Stimulated activated CD8-positive, alpha-beta memory T cell treated with anti-CD3 and anti-CD28 coated beads, Interleukin-4, amount 100 ng/mL, for 4 hours (primary cell): ENCODE measurements at places on chromosomes 4 and X.

DNA sequence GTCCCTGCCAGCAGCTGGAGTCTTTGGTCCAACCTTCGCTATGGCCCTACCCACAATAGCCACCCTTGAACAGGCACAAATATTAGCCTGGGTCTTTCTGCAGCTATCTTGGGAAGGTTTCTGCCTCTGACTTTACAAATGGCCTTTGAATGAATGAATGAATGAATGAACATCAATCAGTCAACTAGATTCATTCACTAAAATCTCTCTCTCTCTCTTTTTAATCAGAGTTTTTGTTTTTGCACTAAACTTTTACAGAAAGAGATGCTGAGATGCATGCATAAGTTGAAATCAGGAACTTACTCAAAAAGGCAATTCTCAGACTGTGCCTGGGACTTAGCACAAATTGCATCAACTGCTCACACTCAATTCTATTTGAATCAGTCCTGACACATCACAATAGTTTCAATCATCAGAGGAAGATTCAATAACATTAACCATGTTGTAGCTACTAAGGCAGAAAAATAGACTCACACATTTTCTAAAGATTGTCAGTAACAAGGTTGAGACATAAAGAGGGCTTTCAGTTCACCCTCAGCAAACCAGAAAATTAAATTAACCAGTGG, 55.0 kb downstream of the ANXA3 start:
- DNase-seq, result no peak

- DNase-seq, result no peak
Measured at GRCh38 chr4:127362686-127363085, 270.1 kb upstream of the INTU start.

DNA sequence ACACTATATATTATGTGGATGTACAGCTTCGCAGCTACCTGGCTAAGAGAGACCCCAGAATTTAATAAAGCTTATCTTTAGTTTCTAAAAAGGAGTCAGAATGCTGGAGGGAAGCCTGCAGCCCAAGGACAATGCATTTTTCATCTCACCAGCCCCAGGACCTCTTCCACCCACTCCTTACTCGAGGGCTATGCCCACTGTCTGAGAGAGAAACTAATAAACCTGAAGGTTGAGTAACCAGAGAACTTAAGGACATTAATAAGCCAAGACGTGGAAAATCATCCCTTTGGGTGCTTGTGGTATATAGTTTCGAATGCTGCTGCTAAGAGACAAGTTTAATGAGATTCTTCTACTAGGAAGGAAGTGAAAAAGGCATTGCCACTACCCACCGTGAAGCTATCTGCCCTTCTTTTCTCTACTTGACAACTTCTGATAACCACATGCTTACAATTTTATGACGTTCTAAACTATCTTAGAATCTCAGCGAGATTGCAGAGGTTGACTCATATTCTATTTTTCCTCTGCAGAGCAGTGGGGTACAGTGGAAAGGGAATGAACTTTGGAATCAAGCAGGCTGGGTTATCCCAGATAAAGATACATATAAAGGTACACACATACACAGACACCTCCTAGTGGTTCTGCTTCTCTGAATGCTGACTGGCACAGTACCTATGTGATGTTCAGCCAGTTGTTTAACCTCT, 3.3 kb downstream of the RELL1 start:
- DNase-seq, result no peak

DNA sequence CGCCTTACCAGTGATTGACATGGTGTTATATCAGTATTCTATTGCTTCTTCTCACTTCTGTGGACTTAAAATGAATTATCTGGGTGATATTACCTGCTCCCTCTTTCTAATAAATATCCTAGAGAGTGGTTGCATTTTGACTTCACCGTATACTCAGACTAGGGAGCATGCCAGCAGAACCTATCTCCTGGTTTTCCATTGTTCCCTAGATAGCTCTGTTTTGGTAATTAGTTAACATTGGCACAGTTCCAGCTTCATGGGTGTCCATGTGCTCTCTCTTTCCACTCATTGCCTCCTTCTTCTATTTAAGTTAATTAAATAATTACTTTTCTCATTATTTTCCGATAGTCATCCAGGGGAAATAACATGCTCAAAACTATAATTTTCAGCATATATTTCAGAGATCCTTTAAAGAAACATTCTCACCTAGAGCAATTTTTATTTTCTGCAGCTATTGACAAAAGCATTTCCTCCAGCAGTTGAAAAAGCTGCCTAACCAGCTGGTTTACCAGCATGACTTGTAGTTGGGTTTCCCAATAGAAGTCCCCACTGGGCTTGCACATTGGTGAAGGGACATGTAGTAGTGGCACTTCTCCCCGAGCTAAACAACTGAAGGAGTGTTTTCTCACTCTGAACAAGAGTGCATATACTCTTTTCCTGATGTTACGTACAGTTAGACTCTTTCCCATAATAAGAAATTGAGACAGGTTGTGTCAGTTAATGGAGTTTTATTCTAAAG, 27.9 kb upstream of the PAPSS1 start:
- DNase-seq, result no peak

- DNase-seq, result no peak
Measured at GRCh38 chr4:38223306-38223705, 263.1 kb downstream of the PTTG2 start.

DNA sequence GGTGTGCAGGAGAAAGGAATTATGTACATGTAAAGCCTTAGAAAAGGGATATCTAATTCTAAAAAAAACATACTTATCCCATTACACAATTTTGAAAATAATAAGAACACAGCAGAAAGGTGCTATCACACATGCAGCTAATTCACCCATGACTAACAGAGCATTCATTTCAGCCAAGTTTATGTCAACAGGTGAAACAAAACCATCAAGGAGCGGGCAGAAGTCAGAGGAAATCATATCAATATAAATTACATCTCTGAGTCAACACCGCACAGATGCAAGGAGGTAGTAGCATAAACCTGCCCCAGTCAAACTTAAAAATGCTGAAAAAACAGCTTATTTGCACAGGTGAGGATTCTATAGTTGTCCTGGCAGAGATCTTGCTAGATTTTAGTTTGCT, 197.9 kb downstream of the PRDM5 start:
- no peak for DNase-seq
